ENCODE measurements at places on chromosomes 11 and 22. TPM values are rescaled to one million over a fixed set of nuclear protein-coding genes. Genes with fewer than 3 reads are reported as not detected.

Gene ALX4
- not detected for total RNA-seq

Gene OLFML1
- total RNA-seq: not detected

Gene SLC25A22
- total RNA-seq: 35.7 TPM

Gene NLRP14
- total RNA-seq: not detected

Measured in activated CD4-positive, alpha-beta memory T cell treated with anti-CD3 and anti-CD28 coated beads, Interleukin-2, amount 10 ng/mL, durations not matched to agents 7 days and 5 days (primary cell).